Upper lobe of left lung (tissue), 6 donors: ENCODE measurements at places on chromosomes 12 and 14. TPM values are rescaled to one million over a fixed set of nuclear protein-coding genes. Genes with fewer than 3 reads are reported as not detected.
A peak's percentile ranks its signal among the peaks of the same experiment; 100 is the strongest.

Gene NAV3
- 11.5 TPM for total RNA-seq

Gene PAH
- total RNA-seq = not detected

Gene SLC10A1
- total RNA-seq = not detected

Gene SNX6
- total RNA-seq = 47.0 TPM

Gene RNF212B
- not detected for total RNA-seq

DNA sequence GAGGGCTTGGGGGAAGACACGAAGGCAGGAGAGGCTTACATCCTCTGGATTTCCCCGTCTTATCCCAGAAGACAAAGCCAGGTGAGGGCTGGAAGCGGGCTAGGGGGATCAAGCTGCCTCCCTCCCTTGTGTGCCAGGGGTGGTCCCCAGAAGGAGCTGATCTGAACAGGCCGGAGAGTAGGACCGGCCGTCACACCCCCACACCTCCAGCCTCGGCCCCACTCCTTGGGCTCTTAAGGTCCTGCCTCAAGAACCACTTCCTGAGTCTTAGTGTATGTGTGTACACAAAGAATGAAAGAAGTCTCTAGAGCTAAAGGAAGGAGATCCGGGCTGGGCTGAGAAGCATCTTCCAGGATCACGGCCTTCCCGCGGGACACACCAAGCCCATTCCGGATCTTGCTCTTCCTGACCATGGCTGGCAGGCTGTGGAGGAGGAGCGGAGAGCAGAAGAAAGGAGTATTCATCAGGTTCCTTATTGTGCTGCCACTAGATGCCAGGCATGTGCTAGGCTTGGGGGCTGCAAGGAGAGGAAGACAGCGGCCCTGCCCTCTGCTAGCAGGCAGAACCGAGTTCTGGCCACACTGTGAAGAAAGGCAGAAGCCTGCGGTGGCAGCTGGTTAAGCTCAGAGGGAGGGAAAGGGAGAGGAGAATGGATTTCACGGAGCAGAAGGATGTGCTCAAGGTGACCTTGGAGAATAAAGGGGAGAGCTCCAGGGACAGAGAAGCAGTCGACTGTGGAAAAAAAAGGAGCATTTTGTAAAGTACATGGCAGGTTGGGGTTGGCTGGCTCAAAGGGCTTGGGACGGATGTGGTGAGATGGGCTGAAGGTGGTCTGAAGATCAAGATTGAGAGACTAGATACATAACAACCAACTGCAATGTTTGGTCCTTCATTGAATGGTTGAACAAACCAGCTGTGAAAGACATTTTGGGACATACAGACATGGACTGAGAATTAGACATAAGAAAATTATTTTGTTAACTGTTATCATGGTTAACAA is 1.3 kb upstream of the CD63 start:
- no peak for DNase-seq

- DNase-seq = no peak
These were observed 46.9 kb downstream of the CNOT2 start for GRCh38 chr12:70290116-70290515.

DNA sequence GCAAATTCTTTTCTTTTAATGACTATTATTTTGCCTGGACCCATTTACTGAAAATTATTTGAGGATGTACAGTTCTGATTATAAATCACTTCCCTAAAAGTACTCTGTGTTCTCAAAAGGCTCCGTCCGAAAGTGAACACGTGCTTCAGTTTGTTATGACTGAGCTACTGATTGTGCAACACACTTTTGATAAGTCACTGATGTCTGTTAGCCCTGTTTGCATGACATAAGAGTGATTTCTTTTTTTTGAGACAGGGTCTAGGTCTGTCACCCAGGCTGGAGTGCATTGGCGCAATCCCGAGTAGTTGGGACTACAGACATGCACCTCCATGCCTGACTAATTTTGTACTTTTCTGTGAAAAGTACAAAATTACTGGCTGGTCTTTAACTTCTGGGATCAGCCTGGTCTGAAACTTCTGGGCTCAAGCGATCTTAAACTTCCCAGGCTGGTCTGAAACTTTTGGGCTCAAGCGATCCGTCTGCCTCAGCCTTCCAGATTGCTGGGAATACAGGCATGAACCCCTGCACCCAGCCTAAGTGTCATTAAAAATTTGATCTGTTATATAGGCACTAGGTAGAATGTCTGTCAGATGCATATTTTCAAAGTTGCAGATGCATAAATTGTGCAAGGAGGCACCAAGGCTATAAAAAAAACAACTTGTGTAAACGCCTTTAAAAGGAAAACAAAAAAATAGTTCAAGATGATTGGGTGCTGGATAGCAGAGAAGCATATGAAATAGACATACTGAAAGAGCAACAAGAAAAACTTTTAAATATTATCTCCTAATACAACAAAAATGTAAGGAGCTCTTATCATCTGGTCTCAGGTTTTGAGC is 111.5 kb downstream of the SRGAP1 start:
- no peak for DNase-seq

GRCh38 chr14:39442293-39442692 is 10.1 kb upstream of the FBXO33 start:
- DNase-seq = peak; percentile 52
